ENCODE measurements at places on chromosomes 7 and 10.

GRCh38 chr10:103870516-103870915 lies 15.1 kb upstream of the SH3PXD2A start:
- peak; percentile 67 for DNase-seq

DNA sequence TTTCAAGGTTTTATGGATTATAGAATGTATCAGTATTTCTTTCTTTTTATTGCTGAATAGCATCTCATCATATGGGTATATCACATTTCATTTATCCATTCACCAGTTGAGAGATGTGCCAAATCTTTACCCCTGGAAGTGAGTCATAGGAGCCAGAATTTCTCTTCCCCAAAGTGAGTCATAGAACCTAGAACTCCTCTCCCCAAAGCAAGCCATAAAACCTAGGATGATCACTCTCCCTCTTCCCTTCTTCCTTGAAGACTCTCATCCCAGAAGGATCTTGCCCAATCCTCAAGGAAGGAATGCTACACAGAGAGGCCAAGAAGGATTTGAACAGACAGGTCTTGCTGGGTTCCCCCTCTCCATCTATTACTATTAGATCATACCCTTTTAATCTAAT lies 199.9 kb downstream of the EVX1 start:
- DNase-seq: peak; percentile 17

DNA sequence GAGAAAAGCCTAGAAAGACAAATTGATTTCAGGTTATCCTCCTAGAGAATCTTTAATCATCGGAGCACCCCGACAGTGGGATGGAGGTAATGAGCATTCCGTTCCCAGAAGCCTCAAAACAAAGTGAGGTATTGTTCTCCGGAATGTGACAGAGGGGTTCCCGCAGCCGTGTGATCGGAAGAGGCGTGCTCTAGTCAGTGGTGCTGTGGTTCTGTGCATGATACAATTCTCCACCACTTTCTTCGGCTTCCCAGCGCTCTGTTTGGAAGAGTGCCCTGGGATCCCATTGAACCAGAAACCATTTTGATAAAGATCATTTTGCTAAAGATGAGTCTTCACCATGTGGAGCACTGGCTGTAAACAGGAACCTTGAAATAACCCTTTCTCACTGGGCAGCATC lies 434.6 kb downstream of the PAXIP1 start:
- no peak for DNase-seq

DNA sequence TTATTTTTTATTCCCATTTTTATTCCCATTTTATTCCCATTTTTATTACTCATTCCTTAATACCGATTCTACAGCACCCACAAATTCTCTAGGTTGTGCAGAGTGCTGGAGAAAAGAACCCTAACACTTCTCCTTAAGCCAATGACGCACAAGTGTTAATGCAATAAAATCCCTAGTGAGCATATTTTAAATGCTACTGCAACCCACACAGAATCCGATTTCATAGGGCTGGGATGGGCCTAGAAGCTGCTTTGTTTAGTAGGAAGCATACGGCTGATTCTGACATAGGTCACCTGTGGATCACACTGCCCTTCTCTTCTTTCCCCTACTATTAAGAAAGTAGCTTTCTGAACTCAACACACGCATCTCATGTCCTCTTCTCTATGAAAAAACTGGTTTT lies 45.1 kb upstream of the CABCOCO1 start:
- no peak for DNase-seq

- DNase-seq: peak; percentile 82
Observed at GRCh38 chr7:34143402-34143801, 238.1 kb downstream of the BMPER start.

DNA sequence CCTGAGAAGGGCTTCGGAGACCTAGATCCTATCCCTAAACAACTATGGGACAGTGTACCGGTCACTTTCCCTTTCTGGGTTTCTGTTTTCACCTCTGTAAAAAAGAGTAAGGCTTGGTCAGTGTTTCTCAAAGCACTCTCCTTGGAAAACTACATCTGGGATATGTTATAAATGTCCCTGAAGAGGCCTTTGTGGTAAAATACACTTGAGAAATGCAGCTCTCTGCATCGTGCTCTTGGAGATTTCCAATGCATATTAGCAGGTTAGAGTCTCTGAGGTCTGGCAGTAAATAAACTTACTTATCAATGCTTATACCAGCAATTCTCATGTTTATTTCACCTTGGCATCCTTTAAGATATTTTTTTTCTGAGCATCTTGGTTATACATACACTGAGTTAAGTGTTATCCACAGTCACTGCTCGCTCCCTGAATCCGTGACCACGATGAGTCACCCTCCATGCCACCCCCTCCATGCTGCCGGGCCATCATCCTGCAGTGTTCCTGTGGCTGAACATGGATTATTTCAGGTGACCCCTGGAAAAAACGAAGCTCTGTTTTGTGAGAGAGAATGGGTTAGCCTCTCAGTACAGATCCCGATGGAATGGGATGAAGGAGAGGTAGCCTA lies 3.3 kb upstream of the TBXAS1 start:
- peak; percentile 43 for DNase-seq

DNA sequence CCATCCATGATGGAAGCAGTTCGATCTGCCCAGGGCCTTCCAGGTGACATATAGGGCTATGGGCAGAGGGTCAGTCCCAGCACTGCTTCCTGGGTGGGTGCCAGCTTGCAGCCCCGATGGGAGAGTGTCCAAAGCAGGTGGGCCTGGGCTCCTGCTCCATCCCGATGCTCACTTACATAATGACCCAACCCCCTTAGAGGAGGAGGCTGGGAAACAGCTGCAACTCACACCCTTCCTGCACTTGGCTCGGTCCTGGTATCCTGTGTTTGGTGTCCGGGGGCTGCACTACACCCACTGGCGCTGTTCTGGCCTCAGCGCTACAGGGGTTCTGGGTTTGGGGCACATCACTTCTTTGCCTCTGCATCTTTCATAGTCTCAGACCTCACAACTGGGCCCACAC lies 58.5 kb downstream of the PKD1L1 start:
- no peak for DNase-seq

- DNase-seq: peak; percentile 32
Observed at GRCh38 chr10:77926566-77927401, at the start of gene DLG5. Gene DLG5, minus strand, starts transcription at chr10:77926755. Its CDS starts 235 bp downstream, at chr10:77926520.

DNA sequence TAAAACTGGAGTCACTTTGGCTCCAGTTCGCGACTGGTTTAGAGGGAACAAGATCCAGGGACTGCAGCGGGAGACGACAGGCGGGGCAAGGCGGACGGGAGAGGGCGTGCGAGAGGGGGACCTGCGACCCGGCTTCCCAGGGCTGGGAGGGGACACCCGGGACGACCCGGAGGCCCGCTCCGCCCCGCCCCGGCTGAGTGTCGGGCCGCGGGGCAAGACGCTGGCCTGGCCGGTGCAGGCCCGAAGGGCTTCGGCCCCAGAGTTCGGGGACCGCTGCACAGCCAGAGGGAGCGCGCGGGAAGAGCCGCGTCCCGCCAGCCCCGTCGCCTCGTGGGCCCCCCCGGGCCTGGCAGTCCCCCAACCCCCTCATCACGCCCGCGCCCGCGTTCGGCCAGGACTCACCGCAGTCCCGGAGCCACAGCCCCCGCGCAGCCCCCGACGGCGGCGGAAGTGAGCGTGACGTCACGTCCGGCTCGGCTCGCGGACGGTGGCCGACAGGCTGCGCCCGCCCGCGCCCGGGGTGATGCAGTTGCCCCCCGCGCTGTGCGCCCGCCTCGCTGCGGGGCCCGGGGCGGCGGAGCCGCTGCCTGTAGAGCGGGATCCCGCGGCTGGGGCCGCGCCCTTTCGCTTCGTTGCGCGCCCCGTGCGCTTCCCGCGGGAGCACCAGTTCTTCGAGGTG lies at the start of the genes TUBGCP2 and ZNF511:
Gene TUBGCP2 (minus strand): TSS at position 452 of the 679 bp plus-strand sequence. CDS start 5,931 bp downstream, outside the sequence.
Gene ZNF511 (plus strand): TSS at position 494 of the 679 bp plus-strand sequence. CDS start 30 bp downstream, at position 524.
- peak; percentile 79 for DNase-seq

DNA sequence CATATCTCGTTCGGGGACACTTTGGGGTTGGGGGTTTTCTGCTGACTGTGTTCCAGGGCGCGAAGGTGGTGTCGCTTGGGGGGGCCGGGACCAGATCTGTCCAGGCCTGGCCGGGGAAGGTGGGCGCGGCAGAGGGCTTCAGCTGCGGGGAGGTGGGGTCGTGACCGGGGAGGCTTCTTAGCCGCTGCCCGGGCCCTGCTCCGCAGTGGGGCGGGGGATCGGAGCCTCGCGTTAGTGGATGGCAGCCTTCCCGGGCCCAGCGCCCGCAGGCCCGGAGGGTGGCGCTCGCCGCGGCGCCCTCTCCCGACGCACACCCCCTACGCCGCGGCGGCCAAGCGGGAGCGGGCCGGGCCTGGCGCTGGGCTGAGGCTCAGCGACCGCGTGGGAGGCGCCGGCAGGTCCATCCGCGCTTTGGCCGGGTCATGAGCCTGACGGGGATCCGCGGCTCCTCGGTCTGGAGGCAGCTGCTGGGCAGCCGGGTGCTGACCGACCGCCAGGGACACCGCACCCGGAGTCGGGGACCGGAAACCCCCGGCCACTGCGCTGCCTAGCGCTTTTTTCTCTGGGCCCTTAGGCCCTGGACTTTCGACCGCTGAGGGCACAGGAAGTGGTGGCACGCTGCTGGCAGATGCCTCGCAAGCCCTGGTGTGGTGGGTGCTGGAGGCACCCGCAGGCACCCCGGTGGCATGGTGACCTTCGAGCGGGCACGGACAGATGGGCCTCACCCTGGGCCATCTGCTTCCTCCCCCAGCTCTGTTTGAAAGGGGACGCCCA lies 1.2 kb downstream of the AGAP3 start:
- DNase-seq: peak; percentile 50

GRCh38 chr10:99360934-99361333 lies 31.8 kb downstream of the CNNM1 start:
- DNase-seq: no peak
